GM12864 (cell line): ENCODE measurements at places on chromosomes 5 and 9.

GRCh38 chr5:76223696-76224095, 140.5 kb downstream of the SV2C start:
- no peak for DNase-seq

DNA sequence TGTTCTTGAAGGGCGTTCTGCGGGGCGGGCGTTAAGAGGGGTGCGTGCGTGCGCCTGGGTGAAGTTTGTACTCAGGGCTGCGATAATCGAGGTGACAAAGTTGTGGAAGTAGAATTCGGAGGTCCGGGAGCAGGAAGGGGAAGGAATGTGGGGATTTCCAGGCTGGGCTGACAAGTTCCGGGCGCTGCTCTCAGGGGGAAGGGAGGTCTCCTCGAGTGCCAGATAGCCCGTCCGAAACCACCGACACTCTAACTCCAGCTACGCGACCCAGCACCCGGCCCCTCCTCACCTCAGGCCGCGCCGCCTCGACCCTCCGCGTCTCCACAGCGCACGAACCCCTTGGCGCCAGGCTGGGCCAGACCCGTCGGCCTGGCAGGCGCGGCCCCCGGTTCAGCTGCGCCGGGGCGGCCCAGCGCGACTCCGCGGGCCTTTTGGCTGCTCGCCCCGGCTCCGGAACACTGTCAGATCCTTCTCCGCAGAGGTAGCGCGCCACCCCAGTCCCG, at the start of gene IL6ST:
Gene IL6ST (minus strand): TSS at position 469 of the 503 bp plus-strand sequence. CDS start 18,685 bp downstream, outside the sequence.
- no peak for DNase-seq

DNA sequence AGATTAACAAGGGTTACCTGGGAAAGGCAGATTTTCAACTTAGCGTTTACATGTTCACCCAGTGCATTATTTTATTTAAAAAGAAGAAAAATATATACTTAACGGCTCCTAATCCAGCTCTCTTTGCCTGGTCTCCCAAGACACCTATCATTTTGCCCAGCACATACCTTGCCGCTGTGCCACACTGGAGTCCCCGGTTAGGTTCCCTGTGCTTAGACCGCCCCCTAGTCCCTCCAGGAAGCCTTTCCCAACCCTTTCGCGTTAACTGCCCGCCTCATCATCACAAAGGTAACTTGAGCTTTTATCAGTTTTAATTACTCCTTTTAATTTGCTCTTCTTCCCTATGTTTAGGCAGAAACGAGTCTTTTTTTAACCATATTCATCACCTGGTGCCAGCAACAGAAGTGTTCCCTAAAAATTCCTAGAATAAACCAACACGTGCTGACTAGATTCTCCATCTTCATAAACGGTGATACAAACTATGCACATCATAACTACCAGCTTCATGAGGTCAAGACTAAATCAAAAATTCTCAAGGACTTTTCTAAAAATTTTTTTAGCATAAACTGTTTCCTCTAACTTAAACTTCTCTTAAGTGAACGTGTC, 19.7 kb downstream of the DNAJA1 start:
- DNase-seq: no peak

GRCh38 chr9:113901221-113901688, 25.1 kb downstream of the ZNF618 start:
- DNase-seq: no peak

GRCh38 chr9:133779516-133780403, 41.6 kb upstream of the SARDH start:
- no peak for DNase-seq

GRCh38 chr5:84016085-84016484, 295.4 kb upstream of the HAPLN1 start:
- no peak for DNase-seq

GRCh38 chr9:87518702-87519335, 21.2 kb downstream of the DAPK1 start:
- no peak for DNase-seq

DNA sequence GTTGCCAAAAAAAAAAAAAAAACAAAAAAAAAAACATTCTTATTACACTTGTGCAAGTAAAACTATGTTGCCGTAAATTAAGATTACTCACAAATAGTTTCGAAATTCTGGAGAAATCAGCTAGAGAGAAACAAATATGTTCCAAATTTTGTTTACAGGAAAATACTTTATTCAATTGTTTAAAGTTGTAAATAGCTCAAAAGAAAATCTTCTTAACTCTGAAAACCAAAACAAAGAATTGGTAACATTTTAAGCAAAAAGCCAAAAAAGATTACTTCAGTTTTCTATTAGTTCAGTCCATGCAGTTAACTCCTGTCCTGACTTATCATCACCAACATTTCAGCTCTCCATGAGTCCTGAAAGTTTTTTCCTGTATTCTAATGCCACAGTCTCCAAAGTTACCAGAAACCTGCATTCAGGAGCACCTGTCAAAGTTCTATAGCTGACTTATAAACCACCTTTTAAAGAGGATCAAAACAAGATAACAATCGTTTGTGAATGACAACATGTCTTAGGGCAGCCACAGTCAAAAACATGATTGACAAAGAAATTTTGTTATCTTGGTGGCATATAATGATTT, 194.1 kb downstream of the RANBP17 start:
- no peak for DNase-seq

DNA sequence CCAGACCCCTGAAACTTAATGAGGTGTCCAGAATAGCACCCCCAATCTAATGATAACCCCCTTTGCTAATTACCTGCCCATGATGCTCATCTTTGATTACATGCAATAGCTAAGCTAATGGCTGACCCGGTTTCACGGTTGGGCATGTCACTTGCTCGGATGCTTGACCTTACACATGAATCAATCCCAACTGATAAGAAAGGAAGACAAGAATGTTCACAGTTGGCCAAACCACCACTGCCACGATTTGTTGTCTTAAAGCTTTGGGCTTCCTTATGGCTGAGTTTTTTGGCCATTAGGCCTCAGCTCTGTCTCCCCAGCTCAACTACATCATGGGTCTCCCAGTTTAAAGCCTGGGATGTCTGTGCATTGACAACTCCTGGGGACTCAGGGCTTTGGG, 53.1 kb upstream of the TGFBR1 start:
- no peak for DNase-seq

DNA sequence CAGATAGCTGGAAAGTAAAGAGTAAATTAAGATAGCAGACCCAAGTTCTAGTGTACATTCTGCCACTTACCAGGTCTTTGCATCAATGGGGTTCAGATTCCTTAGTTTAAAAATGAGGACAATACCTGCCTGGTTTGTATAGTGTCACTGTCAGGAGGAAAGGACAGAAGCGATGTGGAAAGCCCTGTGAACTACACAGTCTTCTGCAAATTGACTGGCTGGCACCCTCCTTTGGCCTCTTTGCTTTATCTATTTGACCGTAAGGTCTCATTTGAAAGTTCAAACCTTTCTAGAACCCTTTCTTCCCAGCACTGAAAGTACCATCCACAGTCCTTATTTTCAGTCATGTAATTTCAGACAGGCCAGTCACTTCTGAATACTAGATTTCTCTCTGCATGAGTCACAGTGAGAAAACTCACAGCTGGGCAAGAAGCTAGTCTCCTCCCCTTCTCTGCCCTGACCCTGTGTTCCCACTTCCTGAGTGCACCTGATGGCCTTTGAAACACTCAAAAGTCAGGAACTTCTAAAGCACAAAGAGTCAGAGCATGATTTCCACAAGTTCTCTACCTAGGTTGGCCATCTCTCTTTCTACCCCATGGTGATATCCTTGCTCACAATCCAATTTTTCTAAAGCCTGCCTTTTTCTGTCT, 91.3 kb upstream of the RASEF start:
- DNase-seq: peak; percentile 42

GRCh38 chr5:76403766-76404222, 709 bp downstream of the IQGAP2 start:
- DNase-seq: no peak
